ENCODE measurements at places on chromosomes 13 and 19. TPM values are rescaled to one million over a fixed set of nuclear protein-coding genes. Genes with fewer than 3 reads are reported as not detected.

The CEACAM3 gene
- not detected for total RNA-seq

The RNF225 gene
- total RNA-seq: 0.39 TPM

The DYRK1B gene
- 18.0 TPM for total RNA-seq

DNA sequence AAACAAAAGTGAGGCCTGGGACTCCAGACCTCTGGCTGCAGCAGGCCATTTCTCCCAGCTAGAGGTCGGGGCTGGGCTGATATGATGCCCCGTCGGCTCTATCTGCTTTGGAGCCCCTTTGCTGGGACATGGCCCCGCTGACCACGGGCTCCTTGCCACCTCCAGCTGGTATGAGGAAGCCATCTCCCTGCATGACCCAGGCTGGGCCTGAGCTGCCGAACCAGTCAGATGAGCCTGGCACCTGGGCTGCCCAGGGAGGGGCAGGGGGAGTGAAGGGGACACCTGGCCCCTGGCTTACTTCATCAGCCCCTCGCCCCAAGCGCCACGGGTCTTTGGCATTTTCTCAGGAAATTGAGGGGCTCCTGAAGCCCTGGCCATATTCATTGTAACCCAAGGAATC lies 7.8 kb downstream of the ZSWIM4 start:
- DNase-seq: no peak

The REX1BD gene
- total RNA-seq: 165 TPM

DNA sequence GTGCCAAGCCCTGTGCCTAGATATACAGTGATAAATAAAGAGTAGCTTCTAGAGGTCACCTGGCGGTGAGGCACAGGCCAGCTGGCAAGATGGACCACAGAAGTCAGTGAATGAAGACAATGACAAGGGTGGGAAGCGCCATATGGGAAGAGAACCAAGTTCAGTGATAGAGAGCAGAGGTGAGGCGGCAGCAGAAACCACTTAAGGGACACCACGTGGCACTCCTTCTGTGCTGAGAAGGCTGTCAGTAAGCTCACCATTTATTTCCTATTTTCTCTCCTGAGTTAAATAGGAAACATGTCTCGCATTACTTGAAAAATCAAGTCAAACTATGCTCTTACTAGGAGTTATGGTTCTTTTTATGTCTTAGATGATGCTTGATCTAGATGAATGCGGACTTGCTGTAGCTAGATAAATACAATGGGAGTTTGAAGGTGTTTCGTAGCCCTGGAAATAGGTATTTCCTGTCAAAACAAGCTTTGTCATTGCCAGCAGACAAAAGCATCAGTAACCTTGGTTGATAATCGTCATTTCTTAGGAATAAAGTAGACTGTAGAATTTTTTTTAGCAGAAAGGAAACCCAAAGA lies 17.8 kb downstream of the ALOX5AP start:
- DNase-seq: no peak

DNA sequence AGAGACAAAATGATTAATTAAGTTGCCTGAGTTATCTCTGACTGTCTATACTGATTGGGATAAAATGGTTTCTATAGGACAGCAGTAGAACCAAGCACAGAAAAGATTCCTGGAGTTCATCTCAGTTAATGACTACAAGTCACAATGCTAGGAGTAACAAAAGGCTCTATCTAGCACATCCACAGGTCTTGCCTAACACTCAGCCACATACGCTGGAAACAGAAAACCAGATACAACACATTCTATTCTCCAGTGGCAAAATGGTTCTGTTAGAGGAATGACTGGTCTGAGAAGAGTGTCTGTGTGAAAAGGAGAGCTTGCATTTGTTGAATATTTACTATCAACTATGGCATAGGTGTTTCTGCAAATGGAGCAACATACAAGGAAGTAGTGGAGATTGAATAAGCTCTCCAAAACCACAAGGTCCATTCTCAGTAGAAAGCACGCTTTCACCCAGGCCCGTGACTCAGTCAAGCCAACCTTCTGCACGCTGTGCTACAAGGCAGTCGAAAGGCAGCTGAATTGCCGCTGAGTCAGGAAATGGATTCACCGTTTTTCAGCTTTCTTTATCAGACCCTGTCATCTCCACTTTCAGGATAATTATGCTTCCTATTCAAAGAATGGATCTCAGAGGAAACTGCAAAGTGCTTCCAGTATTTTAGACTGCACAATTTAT lies 761.5 kb downstream of the EFNB2 start:
- DNase-seq: no peak

The PROZ gene
- total RNA-seq: not detected

- DNase-seq: no peak
Measured at GRCh38 chr13:42398533-42398932, 126.6 kb downstream of the AKAP11 start.

The ZNF555 gene
- 7.4 TPM for total RNA-seq

GRCh38 chr13:111664696-111665095 lies 344.3 kb downstream of the TEX29 start:
- DNase-seq: no peak

GRCh38 chr13:37294472-37294871 lies 189.0 kb upstream of the CSNK1A1L start:
- DNase-seq: no peak

GRCh38 chr13:47109028-47109427 lies 212.2 kb upstream of the HTR2A start:
- DNase-seq: no peak

DNA sequence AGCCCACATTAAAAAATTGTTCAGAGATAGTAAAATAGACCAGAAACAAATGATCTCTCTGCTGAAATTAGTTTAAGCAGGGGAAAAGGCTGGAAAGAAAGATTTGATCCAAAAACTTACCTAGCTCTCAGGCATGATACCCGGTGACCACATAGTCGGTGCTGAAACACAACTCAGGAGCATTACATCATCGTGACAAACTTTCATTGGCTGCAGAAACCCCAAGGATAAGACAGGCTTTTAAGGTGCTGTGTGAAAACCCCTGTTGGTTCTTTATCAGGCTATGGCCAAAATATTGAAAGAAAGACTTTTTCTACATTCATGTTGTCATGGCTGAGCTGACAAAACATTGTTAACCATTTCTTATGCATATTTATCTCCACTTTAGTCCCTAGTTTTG lies 171.7 kb upstream of the KLF12 start:
- DNase-seq: no peak

- no peak for DNase-seq
Measured at GRCh38 chr19:36198119-36198518, 16.3 kb downstream of the ZNF565 start.

The NLRP12 gene
- not detected for total RNA-seq

The PEAK3 gene
- total RNA-seq: 0.14 TPM

GRCh38 chr19:16607819-16608218 lies 20.2 kb downstream of the MED26 start:
- DNase-seq: no peak

The AMER2 gene
- total RNA-seq: not detected

- no peak for DNase-seq
Measured at GRCh38 chr13:20303636-20304035, 71.5 kb upstream of the GJB6 start.

The PRRG2 gene
- total RNA-seq: 2.4 TPM

GRCh38 chr13:28505543-28506135 lies 10.7 kb upstream of the FLT1 start:
- no peak for DNase-seq

DNA sequence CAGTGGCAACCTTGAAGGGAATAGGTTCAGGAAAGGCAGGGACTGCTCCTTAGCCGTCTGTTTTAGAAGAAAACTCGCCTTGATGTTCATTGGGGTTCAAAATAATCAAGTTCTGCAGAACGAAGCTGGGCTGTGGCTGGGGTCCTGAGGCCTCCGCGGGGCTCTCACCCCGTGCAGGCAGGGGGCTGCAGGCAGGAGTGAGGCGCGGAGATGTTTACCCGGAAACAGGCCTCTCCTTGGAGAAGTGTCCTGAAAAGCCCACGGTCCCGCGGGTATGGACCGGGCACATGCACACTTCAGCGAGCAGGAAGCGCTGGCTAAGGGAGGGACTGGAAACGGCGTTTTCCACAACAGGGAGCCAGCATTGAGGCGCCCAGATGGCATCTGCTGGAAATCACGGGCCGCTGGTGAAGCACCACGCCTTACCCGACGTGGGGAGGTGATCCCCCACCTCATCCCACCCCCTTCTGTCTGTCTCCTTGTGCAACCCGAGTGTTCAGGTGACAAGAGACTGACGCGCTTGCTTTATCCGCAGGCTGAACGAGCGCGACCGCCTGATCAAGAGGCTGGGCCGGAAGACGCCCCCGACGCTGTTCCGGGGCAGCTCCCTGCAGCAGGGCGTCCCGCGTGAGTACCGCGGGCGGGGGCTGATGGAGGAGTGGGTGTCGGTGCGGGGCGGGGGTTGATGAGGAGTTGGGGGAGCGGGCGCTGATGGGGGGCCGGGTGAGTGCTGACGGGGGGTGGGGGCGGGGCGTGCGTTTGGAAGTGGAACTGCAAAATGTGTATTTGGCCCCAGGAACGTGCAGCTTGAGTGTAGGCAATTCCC lies 39.6 kb downstream of the SHISA2 start:
- DNase-seq: peak; percentile 61

The SERPINE3 gene
- not detected for total RNA-seq

The MAP2K7 gene
- 86.9 TPM for total RNA-seq

The GSX1 gene
- total RNA-seq: not detected

- no peak for DNase-seq
Measured at GRCh38 chr13:73365252-73365651, 306.4 kb downstream of the KLF5 start.

The LTBP4 gene
- total RNA-seq: 87.7 TPM

The ZIC2 gene
- not detected for total RNA-seq

DNA sequence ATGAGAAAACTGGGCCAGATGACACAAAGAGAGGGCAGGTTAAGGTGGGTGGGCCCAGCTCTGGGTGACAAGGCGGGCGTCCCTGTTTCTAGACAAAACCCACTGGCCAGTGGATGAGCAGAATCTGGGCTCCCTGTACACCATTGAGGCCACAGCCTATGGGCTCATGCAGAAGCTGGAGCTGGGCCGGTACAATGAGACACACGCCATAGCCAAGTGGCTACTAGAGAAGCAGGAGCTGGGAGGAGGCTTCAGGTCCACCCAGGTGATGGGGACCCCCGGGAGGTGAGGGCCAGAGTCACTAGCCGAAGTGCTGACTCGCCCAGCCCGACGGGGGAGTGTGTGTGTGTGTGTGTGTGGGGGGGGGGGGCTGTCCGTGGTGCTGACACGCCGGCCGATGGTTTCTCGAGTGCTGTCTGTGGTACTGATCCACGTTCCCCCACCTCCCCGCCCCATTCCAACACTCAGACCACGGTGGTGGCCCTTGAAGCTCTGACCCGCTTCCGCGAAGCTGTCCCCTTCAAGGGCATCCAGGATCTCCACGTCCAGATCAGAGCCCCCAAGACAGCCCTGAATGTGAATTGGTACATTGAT lies 24.3 kb upstream of the SHFL start:
- no peak for DNase-seq

- DNase-seq: no peak
Measured at GRCh38 chr13:113837560-113838355, 26.1 kb downstream of the GAS6 start.

The TMEM221 gene
- total RNA-seq: not detected

DNA sequence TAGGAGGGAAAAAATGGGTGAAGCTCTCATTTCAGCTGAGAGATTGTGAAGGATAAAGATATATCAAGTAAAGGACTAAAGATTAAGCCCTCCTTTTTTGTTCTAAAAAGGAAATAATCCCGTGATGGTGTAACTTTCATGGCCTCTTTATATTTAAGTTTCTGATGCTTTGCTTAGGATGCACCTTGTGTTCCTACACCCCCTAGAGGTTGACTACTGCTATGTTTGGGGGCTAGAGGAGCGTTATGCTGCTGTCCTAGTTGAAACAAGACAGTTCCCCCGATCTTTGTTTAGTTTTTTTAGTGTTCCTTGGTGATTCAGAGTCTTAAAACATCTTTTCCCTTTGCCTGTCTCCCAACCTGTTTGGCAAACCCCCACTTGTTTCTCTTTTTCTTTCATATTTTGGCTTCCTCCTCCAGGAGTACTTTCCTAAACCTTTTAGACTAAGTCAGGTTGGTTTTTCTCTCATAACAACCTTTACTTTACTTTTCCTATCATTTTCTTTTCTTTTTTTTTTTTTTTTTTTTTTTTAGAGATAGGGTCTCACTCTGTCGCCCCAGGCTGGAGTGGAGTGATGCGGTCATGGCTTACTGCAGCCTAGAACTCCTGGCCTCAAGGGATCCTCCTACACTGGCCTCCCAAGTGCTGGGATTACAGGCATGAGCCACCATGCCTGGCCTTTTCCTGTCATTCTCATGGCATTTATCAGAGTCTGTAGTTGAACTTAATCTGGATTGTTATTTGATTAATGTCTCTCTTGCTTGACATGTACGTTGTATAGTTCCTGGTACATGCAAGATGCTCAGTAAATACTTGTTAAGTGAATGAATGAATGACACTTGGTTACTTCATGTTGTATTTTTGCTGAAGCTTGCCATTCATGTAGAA lies 2.8 kb downstream of the UBA2 start:
- peak; percentile 43 for DNase-seq

The ZNF177 gene
- total RNA-seq: 4.6 TPM

- no peak for DNase-seq
Measured at GRCh38 chr19:18538115-18538514, 5.3 kb downstream of the FKBP8 start.

DNA sequence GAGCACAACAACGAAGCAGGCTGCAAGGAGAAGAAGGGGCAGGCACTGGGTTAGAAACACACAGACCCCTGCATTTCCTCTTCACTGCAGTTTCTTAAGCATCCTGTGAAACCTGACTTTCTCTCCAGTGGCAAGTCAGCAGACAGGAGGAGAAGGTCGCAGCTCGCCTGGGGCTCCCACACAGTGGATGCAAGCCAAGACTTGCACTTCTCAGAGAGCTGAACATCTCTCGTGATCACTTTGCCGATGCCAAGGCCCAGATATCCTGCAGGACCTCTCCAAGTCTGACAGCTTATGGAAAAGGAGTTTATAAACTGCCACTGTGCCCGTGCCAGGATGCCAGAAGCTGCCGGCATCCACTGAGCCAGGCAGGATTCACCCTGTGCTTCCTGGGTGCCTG lies 18.4 kb downstream of the TMEM272 start:
- DNase-seq: peak; percentile 30

The ATP4B gene
- total RNA-seq: not detected

GRCh38 chr19:6539514-6539913 lies 8.7 kb downstream of the TNFSF9 start:
- no peak for DNase-seq

The RNF17 gene
- total RNA-seq: not detected

DNA sequence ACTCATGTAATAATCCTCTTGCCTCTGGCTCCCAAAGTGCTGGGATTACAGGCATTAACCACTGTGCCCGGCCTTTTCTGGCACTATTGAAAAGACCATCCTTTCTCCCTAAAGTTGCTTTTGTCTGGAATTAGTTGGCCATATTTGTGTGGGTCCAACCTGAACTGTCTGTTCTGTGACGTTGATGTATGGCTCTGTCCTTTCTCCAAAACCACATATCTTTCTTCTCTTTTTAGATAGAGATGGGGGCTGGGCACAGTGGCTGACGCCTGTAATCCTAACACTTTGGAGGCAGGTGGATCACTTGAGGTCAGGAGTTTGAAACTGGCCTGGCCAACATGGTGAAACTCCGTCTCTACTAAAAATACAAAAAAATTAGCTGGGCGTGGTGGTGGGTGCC lies 17.9 kb downstream of the DNM2 start:
- DNase-seq: no peak

The TEX29 gene
- 0.96 TPM for total RNA-seq

The FBN3 gene
- not detected for total RNA-seq

- DNase-seq: no peak
Measured at GRCh38 chr19:616747-617526, 16.4 kb downstream of the POLRMT start.
